ENCODE measurements at places on chromosomes 12 and 14. TPM values are rescaled to one million over a fixed set of nuclear protein-coding genes. Genes with fewer than 3 reads are reported as not detected.

Gene CLEC1B
- not detected for total RNA-seq

Gene PRIM1
- total RNA-seq = 4.0 TPM

DNA sequence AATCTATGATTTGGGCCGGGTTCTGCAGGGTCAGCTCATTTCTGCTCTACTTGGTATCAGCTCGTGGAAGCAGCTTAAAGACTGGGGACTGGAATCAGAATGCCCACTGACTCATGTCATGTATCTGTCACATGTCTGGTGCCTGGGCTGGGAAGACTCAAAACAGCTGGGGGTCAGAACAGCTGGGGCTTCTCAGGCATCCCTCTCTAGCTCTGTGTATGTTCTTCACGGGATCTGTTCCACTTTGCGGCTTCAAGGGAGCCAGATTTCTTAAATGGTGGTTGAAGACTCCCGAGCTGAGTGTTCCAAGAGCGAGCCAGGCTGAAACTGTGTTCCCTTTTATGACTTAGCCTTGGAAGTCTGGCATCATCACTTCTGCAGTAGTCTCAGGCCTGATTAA is 11.9 kb downstream of the AEBP2 start:
- DNase-seq = no peak

Gene FAM186B
- 0.59 TPM for total RNA-seq

Data from gastrocnemius medialis (tissue), 4 donors.